Renal cortical epithelial cell (primary cell): ENCODE measurements at places on chromosomes 3 and 15. TPM values are rescaled to one million over a fixed set of nuclear protein-coding genes. Genes with fewer than 3 reads are reported as not detected.

DNA sequence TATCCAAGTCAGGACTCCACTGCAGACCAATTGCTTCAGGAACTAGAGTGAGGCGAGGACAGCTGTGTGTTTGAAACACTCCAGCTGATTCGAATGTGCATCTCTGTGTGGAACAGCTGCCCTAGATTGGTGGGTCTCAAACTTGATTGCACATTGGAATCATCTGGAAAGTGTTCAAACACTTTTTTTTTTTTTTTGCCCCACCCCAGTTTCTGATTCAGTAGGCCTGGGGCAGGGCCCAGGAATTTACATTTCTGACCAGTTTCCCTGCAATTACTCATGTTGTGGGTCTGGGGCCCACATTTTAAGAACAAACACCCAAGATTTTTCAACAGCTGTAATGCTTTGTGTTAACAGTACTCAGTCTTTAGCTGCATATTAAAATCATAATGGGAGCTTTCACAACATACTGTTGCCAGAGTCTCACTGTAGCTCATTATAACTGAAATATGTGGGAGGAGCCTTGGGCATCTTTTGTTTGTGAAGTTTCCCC lies 156.6 kb downstream of the NR1D2 start:
- DNase-seq = peak; percentile 21

- DNase-seq = no peak
Observed at GRCh38 chr3:23254835-23255234, 51.7 kb downstream of the UBE2E2 start.

- DNase-seq = no peak
Observed at GRCh38 chr3:120705884-120706582, 24.0 kb upstream of the HGD start.

GRCh38 chr3:42014458-42014920 lies 52.6 kb upstream of the ULK4 start:
- DNase-seq = no peak

Gene PTH1R
- 16.3 and 106 TPM in 2 replicates for total RNA-seq

Gene ACAD9
- 47.2 and 48.9 TPM in 2 replicates for total RNA-seq

Gene CD200R1
- total RNA-seq = 0.17 TPM in 1 of 2 replicates, not detected in the other
